ENCODE measurements at places on chromosomes 3 and 15.

- DNase-seq = no peak
Measured at GRCh38 chr3:123833398-123833785, 50.7 kb downstream of the MYLK start.

DNA sequence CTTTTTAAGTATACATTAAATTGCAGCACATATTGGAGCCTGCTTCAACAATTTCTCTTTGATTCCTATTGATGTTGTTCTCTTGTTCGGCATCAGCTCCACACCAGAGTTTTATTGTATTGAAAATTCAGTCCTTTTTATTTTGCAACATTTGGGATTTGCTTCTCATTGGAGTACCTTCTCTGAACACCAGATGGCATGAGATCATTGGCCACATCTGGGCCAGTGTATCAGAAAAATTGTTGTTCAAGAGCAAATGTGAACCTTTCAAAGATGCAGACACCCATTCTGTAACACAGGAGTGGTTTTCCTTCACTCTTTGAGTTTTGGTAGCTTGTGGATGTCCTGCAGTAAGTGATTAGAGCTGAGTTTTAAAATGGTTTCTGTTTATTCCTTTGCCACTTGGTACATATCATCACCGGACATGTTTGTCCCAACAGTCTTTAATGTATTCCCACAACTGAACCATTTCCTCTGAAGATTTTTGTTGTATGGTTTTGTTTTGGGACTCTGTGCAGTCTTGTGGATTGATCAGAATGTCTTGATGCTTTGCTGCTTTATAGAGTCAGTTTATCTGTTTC lies 96.1 kb downstream of the MCTP2 start:
- DNase-seq = no peak

DNA sequence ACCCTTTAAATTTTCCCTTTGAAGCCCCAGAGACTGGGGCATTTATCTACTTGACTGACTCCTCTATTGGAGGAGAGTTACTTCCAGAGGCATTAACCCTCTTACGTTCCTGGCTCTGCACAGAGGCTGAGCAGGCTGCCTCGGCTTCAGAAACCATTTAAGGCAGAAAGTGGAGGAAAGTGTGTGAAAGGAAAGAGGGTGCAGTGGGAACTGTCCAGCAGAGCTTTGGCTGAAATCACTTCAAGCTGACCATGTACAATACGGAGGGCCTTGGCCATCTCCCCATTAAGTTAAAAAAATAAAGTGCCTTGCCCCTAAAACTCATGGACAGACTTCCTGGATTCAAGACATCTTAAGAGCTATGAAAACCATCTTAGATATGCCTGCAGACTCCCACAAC lies 238.7 kb downstream of the SV2B start:
- DNase-seq = no peak

DNA sequence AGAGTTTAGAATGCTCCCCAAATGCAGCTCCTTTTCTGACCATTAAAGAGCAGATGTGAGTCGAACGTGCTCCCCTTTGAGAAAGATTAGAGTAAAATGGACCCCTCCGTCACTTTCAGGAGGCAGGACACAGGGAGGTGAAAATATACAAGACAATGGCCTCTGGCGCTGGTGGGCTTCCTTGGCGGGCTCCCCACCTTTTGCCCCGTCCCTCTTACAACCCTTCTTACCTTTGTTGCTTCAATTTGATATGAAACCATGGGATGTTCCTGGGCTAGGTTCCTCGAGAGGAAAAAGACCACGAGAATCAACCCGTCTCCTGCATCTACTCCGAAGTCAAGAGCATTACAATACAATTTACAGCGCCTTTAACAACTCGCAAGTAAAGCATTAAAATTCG lies 214.2 kb downstream of the MEIS2 start:
- no peak for DNase-seq

- no peak for DNase-seq
Measured at GRCh38 chr3:159668990-159669476, 319.6 kb upstream of the IL12A start.

- no peak for DNase-seq
Measured at GRCh38 chr3:187370051-187370450, 1.9 kb downstream of the RTP4 start.

DNA sequence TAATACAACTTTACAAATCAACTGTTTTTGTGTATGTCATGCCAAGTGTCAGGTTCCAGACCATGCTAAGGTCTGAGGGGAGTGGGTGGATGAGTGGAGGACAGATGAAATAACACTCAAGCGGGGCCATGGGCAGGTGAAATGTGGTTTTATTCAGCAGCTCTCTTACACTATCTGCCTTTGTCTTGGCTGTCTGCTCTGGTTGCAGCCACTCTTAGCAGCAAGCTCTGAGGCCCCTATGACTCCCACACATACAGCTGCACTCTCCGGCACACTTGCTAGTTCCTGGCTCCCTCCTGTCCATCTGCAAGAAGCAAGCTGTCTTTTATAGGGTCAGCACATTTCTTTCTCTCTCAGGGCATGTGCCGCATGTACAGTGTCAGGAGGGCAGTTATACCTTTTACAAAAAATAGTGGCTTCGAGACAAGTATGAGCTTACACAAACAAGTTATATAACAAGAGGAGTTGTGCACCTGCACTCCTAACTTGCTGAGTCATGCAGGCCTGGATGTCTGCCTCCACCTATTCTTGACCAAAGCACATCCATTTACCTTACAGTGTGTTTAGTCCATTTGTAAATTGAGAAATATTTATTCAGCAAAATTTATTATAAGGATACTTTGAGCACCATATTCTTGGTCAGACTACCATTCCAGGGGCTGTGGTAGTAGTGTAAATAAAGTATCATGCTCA lies 683.7 kb upstream of the CBLB start:
- DNase-seq = no peak

- no peak for DNase-seq
Measured at GRCh38 chr3:9147896-9148266, 101.6 kb downstream of the SRGAP3 start.

DNA sequence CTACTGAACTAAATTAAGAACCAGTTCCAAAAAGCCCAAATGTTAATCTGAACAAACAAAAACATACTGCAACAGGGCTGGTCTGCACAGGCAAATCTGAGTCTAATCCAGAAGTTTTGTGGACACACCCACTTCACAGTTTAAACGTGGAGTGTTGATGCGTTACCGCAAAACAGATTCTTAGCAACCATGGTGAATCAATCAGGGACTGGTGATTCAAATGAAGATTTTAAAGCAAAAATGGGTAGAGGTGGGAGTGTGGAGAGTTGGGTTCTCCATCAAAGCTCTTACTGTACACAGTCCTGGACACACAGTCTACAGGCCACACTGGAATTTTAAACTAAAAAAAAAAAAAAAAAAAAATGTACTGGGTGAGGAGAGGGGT lies 5.2 kb downstream of the ANXA2 start:
- no peak for DNase-seq

- no peak for DNase-seq
Measured at GRCh38 chr3:138408751-138409570, 25.5 kb upstream of the ESYT3 start.
